ENCODE measurements at places on chromosomes 2 and 18.
A peak's percentile ranks its signal among the peaks of the same experiment; 100 is the strongest.

- DNase-seq = no peak
Observed at GRCh38 chr18:46346213-46346612, 242.0 kb downstream of the HAUS1 start.

DNA sequence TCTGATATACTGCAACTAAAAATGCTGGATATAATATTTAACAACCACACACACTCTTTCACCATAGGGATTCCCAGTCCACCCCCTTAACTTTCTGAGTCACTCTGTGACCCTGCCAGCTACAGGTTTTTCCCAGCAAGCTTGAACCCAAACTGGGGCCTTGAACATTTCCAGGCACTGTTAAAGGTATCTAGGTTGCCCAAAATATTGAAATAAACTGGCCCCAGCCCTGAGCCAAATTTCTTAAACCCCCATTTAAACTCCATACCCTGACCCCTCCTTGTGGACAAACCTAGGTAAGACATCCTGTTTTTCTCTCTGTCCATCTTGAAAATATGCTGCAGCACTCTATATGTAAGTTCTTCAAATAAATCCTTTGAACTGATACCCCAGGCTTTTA, 19.7 kb upstream of the DCTN1 start:
- DNase-seq = peak; percentile 49

DNA sequence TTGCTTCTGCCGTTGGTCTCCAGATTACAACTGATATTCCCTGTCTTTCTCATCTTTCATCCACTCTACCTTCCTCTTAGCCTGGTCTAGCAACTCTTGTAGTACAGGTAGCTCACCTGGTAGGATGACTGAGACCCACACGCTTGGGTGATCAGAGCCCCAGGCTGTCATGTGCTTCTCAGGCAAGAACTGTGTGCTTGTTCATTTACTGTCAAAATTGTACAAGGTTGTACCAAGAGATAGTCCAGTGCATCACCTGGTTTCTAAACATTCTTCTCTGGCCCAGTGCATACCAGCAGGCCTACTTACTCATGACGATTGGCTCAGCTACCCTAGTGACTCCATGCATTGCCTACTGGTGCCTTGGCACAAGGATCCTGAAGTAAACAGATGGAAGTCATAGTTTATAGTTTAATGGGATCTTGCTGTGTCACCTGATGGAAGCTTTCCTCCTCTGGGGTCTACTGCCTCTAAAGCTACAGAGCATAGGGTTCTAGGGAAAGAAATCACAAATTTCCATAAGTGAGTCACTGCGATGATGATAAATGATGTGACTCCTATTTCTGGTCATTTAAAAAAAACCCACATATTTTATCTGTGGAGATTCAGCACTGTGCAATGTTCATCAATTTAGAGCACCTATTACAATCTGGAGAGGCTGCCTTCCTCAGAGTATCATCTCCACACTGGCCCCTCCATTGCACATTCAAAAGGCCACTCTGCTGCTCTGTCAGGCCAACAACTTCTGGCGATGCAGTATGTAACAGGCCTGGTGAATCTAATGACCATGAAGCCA, 481.8 kb upstream of the MEIS1 start:
- no peak for DNase-seq

- DNase-seq = no peak
Observed at GRCh38 chr2:204530464-204530805, 14.8 kb upstream of the PARD3B start.

GRCh38 chr2:238502088-238502810, 75.5 kb downstream of the ASB1 start:
- no peak for DNase-seq

DNA sequence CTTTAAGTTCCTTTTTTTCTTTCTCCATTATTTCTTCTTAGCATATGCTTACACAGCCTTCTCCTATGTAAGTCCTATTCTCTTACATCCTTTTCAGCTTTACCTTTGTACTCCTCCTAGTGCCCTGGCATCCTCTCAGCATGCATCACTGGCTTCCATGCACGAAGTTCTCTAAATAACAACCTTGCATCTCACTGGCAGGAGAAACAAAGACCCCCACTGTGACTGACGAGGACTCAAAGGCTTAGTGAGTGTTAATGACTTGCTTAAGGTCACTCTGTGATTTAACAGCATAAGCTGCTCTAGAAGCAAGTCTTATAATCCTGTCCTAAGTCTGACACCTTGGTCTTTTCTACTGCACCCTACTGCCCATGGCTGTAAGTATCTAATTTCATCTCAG, 1236.0 kb upstream of the CELF4 start:
- no peak for DNase-seq

GRCh38 chr2:70851704-70852103, 16.1 kb upstream of the CD207 start:
- peak; percentile 74 for DNase-seq

GRCh38 chr2:98583276-98583675, 25.0 kb downstream of the COA5 start:
- no peak for DNase-seq

- peak; percentile 45 for DNase-seq
Observed at GRCh38 chr2:33366473-33366872, 110.0 kb upstream of the RASGRP3 start.

- DNase-seq = no peak
Observed at GRCh38 chr2:230128623-230129342, 60.1 kb upstream of the SLC16A14 start.

DNA sequence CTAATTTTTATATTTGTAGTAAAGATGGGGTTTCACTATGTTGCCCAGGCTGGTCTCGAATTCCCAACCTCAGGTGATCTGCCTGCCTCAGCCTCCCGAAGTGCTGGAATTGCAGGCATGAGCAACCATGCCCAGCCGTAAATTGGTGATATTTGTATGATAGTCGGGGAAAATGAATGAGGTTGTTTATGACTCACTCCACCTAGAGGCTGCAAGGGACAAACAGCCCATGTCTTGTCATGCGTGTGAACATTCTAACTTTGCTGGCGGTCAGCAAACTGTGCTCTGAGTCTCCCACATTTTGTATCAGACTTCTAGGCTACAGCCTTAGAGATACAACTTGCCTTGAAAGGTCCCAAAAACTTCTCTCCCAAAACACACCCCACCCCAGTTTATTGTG, 133.5 kb upstream of the DTNA start:
- DNase-seq = no peak

DNA sequence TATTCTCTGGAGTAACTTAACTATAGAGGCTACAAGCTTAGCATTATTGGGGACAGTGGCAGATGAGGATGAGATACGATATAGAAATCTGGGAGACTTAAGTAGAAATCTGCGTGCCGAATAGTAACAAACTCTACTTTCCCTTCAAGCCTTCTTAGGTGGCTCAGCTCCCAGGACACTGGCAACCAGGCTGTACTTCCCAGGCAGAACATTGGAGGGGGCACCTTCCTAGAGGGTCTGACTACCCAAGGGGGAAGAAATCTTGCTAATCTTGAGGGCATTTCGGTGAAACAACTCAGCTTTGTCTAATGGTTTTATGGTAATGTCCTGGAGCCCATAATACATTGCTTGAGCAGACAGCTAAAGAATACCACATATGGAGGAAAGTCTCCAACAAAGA, 126.2 kb upstream of the DTNA start:
- DNase-seq = no peak

- DNase-seq = no peak
Observed at GRCh38 chr18:39403121-39403520, 1837.5 kb upstream of the CELF4 start.

DNA sequence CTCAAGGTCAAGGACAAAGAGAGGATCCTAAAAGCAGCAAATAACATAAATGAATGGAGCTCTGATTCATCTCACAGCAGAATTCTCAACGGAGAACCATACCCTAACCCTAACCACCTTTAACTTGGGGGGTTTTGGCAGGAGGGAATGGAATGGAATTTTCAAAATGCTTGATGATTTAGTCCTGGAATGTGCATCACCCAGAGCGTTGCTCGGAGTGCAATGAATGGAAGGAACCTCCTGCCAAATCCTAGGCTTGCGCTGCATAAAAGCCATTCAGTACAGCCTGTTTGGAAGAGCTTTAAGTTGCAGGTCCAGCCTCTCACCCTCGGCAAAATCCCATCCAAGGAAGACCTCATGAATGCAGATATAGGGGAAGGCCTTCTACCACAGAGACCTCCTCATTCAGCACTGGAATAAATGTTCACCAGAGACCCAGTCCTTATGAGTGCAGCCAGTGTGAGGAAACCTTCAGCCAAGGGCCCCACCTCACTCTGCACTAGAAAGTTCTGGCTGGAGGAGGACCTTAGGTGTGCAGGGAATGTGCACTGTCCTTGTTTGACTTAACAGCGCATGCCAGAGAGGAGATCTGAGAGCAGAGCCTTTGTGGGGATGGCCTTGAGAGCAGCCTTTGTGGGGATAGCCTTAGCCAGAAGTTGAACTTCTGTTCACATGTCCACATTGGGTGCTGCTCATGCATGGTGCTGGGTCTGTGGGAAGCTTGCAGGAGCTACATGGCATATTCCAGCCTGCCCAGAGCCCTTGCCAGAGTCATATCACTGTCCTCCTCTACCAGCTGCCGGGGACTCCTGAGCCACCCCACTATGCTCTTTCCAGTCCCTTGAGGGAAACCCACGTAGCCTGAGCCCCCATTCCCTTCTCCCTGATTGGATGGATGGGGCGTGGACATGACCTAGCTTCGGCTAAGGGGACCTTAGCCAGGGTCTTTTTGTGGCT, 30.5 kb downstream of the ASB1 start:
- DNase-seq = no peak

GRCh38 chr18:63788447-63789096, 13.4 kb downstream of the SERPINB7 start:
- peak; percentile 44 for DNase-seq

- DNase-seq = no peak
Observed at GRCh38 chr2:10568736-10569432, 120.8 kb upstream of the ODC1 start.

GRCh38 chr18:62339106-62339988, 14.2 kb downstream of the TNFRSF11A start:
- DNase-seq = no peak

DNA sequence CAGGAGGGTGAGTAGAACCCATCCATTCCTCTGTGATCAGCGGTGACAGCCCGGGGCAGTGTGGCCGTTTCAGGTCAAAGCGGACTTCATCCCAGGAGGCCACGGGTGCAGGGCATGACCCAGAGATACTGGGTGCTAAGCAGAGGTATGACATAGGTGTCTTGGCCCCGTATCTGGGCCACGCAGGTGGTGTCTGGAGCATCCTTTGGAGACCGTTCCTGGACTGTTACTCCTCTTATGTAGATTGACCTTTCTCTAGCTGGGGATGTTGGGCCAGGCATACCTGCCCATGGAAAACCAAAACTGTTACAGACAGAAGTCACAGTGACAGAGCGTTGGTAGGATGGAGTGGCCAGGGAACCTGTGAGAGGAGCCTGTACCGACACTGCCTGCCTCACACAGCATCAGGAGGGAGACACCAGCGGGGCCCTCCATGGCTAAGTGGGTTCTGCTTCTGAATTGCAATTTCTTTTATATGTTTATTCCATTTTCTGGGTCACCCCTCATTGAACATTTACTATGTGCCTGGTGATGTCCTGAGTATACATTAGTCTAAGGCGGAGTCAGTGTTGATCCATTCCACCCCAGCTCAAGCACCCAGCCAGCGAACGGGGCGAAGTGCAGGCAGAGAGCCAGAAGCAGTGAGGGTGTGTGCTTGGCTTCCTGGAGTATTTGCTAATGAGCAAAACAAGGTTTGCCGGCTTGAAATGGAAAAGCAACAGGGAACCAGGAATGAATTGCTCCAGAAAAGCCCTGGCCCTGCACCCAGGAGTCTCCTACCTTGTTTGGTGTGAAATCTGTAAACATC, 141.7 kb downstream of the SH3RF3 start:
- no peak for DNase-seq

DNA sequence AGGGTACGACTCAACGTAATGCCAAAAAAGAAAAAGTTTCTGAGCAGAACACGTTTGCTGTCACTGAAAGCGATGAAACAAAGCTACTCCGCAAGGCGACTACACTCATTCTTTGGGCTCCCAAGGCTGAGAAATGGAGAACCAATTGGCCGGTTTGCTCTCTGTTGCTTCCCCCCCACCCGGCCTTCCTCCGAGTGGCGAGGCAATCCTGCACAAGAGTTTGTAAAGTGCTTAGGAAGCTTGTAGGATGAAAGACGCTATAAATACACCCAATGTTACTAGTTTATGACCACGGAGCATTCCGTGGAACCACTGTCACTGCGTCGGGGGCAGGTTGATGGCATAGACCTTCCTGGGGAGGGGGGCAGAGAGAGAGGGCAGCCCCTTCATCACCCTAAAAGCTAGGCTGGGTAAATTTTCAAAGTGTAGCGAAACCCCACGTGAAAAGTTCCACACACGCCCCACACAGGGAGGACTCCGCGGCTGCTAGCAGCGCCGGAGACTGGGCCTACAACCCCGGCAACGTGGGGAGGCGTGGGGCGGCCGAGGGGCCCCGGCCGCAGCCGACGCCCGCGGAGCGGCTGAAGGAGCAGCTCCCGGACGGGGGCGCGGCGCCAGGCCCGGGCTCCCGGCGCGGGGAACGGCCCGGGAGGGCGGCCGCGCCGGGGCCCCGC, 915 bp downstream of the CUL3 start:
- DNase-seq = no peak

DNA sequence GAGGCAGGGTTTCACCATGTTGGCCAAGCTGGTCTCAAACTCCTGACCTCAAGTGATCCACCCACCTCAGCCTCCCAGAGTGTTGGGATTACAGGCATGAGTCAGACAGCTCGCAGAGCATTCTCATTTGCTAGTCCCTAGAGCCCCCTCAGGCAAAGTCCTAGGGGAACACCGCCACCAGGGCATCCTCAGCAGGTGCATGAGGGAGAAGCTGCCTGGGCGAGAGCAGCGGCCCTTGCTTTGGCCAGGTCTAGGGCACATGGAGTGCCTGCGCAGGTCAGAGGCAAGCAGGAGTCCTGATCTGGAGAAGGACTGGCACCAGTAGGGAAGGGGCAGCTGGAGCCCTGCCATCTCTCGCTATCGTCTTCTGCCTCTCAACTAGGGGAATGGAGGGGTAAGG, 32.4 kb downstream of the NGEF start:
- no peak for DNase-seq

- peak; percentile 63 for DNase-seq
Observed at GRCh38 chr18:62131301-62131909, 55.5 kb downstream of the PIGN start.

DNA sequence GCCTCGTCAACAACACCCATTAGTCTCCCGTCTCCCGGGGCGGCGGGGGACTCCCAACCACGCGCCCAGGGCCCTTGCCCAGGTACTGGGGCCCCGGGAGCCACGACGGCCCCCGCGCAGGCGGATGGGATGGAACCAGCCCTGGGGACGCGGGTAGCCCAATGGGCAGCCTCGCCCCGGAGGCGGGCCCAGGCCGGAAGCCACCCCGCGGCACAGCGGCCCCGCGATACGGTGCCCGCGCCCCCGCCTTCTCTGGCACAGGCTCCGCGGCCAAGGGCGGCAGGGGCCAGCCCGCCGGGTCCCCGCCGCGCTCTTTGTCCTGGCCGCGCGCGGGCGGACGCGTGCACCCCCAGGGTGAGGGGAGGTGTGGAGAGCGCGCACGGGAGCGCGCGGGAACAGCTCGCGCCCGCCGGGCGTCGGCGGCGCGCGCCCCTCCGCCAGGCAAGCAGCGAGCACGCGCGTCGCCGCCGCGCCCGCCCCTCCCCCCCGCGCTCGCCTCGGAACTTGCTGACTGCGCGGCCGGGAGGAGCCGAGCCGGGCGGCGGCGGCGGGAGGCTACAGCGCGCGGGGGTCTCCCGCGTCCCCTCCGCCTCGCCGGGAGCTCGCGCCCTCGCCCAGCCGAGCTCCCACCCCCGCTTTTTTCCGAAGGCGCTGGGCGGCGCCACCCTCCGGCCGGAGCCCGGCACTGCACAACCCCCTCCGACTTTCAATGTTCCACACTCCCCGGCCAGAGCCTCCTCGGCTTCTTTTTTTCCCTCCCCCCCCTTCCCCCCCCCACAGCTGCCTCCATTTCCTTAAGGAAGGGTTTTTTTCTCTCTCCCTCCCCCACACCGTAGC, at the start of gene UBE2E3:
UBE2E3 (plus strand) TSS at position 500 of the 837 bp plus-strand sequence. CDS start 1,438 bp downstream, outside the sequence.
- peak; percentile 68 for DNase-seq

GRCh38 chr2:63875131-63875527, 33.4 kb downstream of the UGP2 start:
- no peak for DNase-seq

Measured in Jurkat, Clone E6-1 (cell line).